ENCODE measurements at places on chromosomes 4 and X. TPM values are rescaled to one million over a fixed set of nuclear protein-coding genes. Genes with fewer than 3 reads are reported as not detected.

The NPY2R gene
- 0.64 TPM for total RNA-seq

GRCh38 chr4:72451349-72451748 is 117.7 kb downstream of the ADAMTS3 start:
- no peaks in the 10 kb centered on the region for H3K4me1 ChIP-seq
- H3K27ac ChIP-seq, result no peak overlapping the region
- H3K27me3 ChIP-seq, result no peaks in the 10 kb centered on the region

The ESX1 gene
- not detected for total RNA-seq

DNA sequence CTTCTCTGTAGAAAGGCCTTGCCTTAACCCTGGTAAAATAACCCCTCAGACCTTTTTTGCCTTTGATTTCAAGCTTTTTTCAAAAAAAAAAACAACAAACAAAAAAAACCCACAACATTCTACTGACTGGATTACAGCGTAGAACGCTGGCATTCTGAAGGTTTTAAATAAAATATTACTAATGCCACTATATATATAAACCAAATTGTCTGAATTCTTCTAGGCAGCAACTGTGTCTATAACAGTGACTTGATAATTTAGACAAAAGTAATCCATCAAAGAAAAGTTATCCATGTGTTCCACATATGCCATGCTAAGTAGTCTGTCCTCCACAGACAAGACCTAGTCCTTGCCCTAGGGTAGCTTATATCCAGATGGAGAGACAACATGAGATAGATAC is 33.6 kb upstream of the CXCL8 start:
- H3K27me3 ChIP-seq, result no peaks in the 10 kb centered on the region
- no peak overlapping the region for H3K4me3 ChIP-seq
- no peak overlapping the region for H3K27ac ChIP-seq

The ATP2B3 gene
- total RNA-seq, result not detected

The C4orf36 gene
- total RNA-seq, result not detected

DNA sequence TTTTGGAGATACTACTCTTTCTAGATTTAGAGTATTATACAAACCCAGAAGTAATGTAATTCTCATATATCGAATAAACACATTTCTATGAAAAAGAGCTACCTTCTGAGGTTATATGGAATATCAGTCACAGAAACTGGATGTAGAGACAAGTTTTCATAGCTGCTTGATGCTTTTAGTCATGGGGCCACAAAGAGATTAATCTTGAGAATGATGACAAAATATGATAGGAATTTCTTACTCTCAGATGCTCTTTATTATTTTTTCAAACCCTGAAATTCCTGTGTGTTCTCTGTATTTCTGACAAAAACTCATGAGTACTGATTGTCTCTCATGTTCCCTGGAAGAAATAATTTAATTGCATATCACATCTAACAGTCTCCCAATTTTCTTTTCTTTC is 662.5 kb downstream of the RAPGEF2 start:
- DNase-seq, result no peak
- no peaks in the 10 kb centered on the region for H3K36me3 ChIP-seq
- H3K4me3 ChIP-seq, result no peak overlapping the region
- no peaks in the 10 kb centered on the region for H3K27me3 ChIP-seq

The ZCCHC18 gene
- not detected for total RNA-seq

DNA sequence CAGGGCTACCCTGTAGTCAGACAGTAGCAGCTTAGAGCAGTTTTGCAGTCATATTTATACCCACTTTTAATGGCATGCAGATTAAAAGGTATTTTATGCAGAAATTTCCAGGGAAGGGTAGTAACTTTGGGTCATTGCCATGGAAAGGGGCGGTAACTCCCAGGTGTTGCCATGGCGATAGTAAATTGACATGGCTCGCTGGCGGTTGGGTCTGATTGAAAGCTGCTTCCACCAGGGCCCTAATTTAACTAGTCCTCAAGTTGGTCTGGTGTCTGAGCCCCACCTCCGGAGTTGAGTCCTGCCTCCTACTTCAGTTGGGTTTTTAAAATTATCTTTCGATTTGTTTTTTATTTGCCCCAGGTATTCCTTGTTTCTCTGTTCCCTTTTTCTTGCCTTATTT is 70.1 kb downstream of the NAA11 start:
- DNase-seq, result no peak
- no peak overlapping the region for H3K4me3 ChIP-seq
- no peaks in the 10 kb centered on the region for H3K36me3 ChIP-seq
- H3K27me3 ChIP-seq, result no peaks in the 10 kb centered on the region

The CLIC2 gene
- 7.8 TPM for total RNA-seq

- no peaks in the 10 kb centered on the region for H3K27me3 ChIP-seq
- no peaks in the 10 kb centered on the region for H3K4me1 ChIP-seq
- DNase-seq, result no peak
- H3K36me3 ChIP-seq, result no peaks in the 10 kb centered on the region
- H3K4me3 ChIP-seq, result no peak overlapping the region
Observed at GRCh38 chr4:129488427-129488826, 392.5 kb downstream of the C4orf33 start.

The PDE6B gene
- 0.95 TPM for total RNA-seq

- H3K27ac ChIP-seq, result no peak overlapping the region
- no peak overlapping the region for H3K4me3 ChIP-seq
- H3K4me1 ChIP-seq, result no peaks in the 10 kb centered on the region
- no peaks in the 10 kb centered on the region for H3K36me3 ChIP-seq
- no peaks in the 10 kb centered on the region for H3K27me3 ChIP-seq
Observed at GRCh38 chrX:84218726-84219125, 30.7 kb upstream of the RPS6KA6 start.

- no peaks in the 10 kb centered on the region for H3K27me3 ChIP-seq
- no peaks in the 10 kb centered on the region for H3K4me1 ChIP-seq
- peak overlapping the region; percentile 9 for H3K27ac ChIP-seq
- peak; percentile 14 for DNase-seq
Observed at GRCh38 chr4:183636503-183636902, 22.5 kb downstream of the RWDD4 start.

GRCh38 chr4:33052241-33052640 is 2332.1 kb downstream of the PCDH7 start:
- no peaks in the 10 kb centered on the region for H3K36me3 ChIP-seq
- H3K27ac ChIP-seq, result no peak overlapping the region
- no peaks in the 10 kb centered on the region for H3K4me1 ChIP-seq
- no peak for DNase-seq

The MAGEC3 gene
- not detected for total RNA-seq

The SSX2B gene
- not detected for total RNA-seq

DNA sequence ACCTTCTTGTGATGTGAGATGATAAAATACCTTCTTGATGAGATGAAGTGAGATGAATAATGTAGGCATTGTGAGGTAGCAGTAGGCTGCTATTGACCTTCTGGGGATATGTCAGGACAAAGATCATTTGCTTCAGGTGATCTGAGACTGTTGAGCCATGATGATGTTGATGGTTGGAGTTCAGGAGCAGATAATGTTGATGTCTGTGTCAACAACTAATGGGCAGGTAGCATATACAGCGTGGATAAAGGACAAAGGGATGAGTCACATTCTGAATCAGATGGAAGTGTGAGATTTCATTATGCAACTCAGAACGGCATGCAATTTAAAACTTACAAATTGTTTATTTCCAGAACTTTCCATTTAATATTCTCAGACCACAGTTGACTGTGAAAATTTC is 57.3 kb downstream of the RAP1GDS1 start:
- H3K36me3 ChIP-seq, result no peaks in the 10 kb centered on the region
- no peaks in the 10 kb centered on the region for H3K4me1 ChIP-seq
- no peak overlapping the region for H3K27ac ChIP-seq

DNA sequence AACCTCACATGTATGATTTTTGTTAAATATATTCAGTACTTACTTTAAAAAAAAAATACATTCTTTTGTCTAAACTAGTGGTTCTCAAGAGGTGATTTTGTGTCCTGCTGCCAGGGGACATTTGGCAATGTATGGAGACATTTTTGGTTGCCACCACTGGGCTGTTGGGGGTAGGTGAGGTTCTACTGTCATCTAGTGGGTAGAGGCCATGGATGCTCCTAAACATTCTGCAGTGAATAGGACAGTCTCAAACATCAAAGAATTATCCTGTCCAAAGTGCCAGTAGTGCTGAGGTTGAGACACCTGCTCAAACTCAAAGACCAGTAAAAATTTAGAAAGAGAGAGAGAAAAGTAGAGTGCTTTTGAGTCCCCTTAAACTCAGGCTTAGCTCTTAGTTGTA is 32.9 kb upstream of the PGM2 start:
- no peaks in the 10 kb centered on the region for H3K27me3 ChIP-seq
- no peak overlapping the region for H3K4me3 ChIP-seq
- no peak overlapping the region for H3K27ac ChIP-seq
- DNase-seq, result no peak
- H3K36me3 ChIP-seq, result no peaks in the 10 kb centered on the region

DNA sequence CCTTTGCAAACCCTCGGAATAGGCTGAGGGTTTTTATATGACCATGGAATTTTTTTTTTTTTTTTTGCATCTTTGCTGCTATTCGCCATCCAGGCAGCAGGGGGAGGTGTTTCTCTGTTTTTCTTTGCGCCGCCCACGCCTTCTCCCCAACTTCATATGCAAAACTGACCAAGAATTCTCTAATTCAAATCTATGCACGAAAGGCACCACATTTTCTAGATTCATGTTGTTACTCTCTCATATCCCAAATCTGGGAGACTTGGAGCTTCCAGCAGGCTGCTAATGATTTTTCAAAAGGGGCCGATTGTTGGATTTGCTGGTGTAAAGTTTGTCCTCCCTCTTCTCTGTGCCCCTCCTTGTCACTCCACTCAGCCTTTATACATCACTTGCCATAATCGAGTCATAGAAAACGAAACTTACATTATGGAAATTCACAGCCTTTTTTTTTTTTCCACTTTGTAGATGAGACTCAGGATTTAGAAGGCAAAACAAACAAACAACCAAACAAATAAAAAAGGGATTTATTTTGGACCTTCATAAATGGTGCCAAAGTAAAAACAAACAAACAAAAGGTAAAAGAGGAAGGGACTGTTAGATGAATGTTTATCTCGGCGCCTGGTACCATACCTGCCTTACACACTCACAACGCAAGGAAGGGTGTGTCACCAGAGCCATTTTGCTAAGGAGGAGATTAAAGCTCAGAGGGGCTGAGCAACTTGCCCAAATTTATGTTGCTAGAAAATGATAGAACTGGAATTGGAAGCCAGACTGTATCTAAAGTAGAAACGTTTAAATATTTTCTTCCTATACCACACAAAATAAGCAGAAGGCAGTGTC is 29.3 kb upstream of the BOD1L1 start:
- H3K36me3 ChIP-seq, result no peaks in the 10 kb centered on the region
- DNase-seq, result peak; percentile 54
- H3K27me3 ChIP-seq, result no peaks in the 10 kb centered on the region
- H3K4me1 ChIP-seq, result peaks cover 17% of the 10 kb centered on the region

DNA sequence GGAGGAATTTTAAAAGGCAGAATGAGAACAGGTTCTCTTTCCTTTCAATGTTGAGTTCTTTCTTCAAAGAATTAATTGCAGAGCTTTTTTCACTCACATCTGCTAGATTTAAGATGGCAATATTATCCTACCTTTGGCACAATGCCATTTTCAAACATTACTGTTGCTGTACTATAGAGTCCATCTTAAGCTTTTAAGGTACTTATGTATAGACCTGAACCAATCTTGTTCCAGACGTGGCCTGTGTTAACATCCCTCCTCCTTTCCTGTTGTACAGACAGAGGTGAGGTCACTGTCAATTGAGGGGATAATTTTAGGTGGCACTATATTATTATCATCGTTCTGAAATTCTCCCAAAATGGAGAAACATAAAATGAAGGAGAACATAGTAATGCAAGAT is 53.0 kb upstream of the MYOZ2 start:
- no peak overlapping the region for H3K4me3 ChIP-seq
- no peak for DNase-seq
- no peaks in the 10 kb centered on the region for H3K36me3 ChIP-seq
- no peaks in the 10 kb centered on the region for H3K27me3 ChIP-seq
- peaks cover 33% of the 10 kb centered on the region for H3K4me1 ChIP-seq

DNA sequence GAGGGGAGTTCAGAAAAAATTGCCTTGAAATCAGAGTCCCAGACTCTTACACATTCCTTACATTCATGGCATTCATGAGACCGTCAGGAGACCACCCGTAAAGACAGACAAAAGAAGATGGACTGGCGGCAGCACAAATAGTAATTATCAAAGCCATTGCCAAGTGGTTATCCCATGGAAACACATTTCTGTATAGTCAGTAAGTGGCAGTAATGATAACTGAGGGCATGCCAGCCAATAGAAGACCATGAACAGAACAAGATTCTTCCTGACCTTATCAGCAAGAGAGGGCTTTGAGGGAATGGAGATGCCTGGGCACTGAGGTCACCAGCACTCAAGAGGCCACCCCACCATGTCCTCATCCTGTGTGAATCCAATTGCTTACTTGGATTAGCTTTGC is 121.7 kb upstream of the HCCS start:
- no peak for DNase-seq
- H3K4me1 ChIP-seq, result no peaks in the 10 kb centered on the region
- H3K27ac ChIP-seq, result no peak overlapping the region
- H3K36me3 ChIP-seq, result no peaks in the 10 kb centered on the region

DNA sequence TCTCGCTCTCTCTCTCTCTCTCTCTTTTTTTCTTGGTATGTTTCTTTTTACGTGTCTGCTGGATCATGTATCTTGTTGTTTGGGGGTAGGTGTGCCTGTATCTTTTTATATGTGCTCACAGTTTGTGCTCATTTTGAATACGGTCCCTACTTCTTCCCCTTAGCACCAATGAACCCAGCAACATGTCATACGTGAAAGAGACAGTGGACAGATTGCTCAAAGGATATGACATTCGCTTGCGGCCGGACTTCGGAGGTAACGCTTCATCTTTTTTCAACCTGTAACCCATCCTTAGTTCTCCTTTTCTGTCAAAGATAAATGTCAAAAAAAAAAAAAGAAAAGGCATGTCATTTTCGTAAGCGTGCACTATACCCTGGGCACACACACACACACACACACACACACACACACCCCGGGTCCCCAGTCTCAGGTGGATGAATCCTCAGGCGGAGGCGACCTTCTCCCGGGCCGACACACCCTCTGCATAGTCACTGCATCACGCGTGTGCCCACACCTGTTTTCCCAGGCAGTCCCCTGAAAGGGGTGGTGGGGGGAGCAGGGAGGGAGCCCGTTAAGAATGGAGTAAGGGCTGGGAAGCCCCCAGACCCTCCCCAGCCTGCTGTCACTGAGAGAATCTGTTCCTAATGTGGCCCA is 511 bp downstream of the GABRB1 start:
- no peak overlapping the region for H3K27ac ChIP-seq
- peak; percentile 14 for DNase-seq
- peak overlapping the region; percentile 52 for H3K4me3 ChIP-seq
- H3K27me3 ChIP-seq, result peaks cover 27% of the 10 kb centered on the region
- no peaks in the 10 kb centered on the region for H3K36me3 ChIP-seq

The INPP4B gene
- total RNA-seq, result 18.3 TPM

GRCh38 chrX:129606918-129607317 is 47.8 kb downstream of the APLN start:
- H3K4me1 ChIP-seq, result peaks cover 11% of the 10 kb centered on the region
- no peaks in the 10 kb centered on the region for H3K36me3 ChIP-seq
- peak; percentile 74 for DNase-seq
- no peak overlapping the region for H3K27ac ChIP-seq

GRCh38 chr4:110487873-110488272 is 11.9 kb downstream of the ENPEP start:
- H3K4me3 ChIP-seq, result no peak overlapping the region
- no peak for DNase-seq
- H3K27ac ChIP-seq, result no peak overlapping the region
